ENCODE measurements at places on chromosomes 7 and 10.
A peak's percentile ranks its signal among the peaks of the same experiment; 100 is the strongest.

DNA sequence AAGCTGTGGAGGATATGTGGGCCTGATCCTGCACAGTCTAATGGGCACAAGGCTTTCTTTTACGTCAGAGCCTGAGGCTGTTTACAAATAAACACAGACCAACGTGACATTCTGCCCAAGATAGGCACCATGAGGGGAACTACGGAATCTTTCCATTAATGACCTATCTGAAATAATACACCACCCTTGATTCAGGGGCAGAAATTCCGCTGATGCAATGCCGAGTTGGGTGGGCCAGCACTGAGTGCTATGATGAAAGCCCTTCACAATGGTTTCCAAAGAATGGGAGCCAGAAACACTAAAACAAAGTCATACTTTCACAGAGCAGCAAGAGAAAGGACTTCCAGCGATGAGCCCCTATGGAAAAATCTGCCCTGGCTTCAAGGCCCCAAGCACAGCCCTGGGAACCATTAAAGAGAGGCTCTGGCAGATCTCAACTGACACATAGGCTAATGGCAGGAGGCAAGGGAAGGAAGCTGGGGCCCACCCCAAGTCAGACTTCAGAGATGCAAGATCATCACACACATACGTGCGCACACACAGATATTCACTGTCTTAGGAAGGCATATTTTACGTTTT is 72.2 kb upstream of the DLX6 start:
- DNase-seq: no peak

DNA sequence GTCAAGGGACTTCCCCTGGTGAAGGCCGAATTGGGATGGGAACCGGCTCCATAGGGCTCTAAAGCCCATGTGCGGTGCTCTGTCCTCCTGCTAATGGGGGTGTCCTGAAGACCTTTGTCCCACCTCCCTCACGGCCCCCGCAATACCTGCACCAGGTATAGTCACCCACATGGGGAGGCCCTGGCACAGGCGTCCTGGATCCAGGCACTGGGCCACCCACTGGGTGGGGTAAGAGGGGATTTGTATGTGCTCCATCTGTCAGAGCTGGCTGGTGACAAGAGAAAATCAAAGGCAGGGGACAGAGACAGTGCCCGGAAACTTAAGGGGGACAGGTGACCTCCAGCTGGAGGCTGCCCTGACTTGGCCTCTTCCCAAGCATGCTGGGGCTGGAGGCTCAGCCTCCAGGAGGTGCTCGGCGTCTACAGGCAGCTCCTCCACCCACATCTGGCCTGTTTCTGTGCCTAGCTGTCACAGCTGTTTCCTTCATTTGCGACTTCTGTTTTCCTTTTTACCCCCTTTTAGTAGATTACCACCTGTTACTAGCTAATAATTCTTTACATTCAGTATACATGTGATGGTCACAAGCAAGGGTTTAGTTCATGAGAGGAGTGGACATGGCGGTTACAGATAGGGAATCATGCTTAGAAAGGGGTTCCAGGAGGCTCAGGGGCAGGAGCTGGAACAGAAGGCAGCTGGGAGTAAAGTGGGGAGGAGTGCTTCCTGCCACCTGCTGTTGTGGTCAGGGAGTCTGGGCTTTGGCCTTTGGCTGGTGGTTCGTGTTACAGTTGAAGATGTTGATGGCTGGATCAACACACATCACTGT is 2.3 kb upstream of the CUZD1 start:
- no peak for DNase-seq

DNA sequence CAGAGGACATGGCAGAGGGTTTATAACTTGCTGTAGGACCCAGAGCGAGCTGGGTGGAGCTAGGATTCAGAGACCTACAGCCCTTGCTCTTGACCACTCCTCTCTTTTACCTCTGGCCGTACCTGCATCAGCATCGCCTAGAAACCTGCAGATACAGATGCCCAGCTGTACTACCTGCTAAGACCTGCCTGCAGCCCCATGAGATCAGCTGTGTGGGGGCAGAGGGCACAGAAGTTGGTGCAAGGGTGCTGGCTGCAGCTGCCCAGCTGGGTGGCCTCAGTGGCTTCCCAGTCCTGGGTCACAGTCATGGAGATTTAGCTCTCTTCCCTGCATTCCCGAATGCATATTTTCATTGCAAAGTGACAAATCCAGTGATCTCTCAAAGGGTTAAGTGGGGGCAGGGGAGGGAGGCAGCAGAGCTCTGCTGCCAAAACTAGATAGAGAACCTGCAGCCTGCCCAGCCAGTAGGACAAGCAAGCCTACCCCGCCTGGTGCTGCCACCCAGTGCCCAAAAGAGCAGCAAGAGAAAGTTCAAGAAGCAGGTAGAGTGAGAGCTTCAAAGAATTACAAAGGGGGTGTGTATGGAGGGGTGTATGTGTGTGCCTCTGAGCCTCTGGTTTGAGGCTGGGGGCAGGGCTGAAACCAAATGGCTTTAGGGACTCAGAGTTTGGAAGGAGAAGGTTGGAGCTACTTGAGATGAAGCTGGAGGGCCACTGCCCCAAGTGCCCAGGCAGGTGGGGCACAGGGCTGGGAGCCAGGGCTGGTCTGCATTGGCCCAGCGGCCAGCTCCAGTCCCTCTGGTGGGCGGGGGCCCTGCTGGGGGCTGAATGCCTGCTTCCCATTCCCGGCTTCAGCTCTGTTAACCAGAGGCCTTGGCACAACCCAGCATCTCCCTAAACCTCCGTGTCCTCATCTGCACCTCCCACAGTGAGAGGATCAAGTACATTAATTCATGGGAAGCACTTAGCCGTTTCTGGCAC is 6.9 kb downstream of the FAM241B start:
- no peak for DNase-seq

GRCh38 chr10:60123668-60124067 is 217.3 kb upstream of the CCDC6 start:
- no peak for DNase-seq

DNA sequence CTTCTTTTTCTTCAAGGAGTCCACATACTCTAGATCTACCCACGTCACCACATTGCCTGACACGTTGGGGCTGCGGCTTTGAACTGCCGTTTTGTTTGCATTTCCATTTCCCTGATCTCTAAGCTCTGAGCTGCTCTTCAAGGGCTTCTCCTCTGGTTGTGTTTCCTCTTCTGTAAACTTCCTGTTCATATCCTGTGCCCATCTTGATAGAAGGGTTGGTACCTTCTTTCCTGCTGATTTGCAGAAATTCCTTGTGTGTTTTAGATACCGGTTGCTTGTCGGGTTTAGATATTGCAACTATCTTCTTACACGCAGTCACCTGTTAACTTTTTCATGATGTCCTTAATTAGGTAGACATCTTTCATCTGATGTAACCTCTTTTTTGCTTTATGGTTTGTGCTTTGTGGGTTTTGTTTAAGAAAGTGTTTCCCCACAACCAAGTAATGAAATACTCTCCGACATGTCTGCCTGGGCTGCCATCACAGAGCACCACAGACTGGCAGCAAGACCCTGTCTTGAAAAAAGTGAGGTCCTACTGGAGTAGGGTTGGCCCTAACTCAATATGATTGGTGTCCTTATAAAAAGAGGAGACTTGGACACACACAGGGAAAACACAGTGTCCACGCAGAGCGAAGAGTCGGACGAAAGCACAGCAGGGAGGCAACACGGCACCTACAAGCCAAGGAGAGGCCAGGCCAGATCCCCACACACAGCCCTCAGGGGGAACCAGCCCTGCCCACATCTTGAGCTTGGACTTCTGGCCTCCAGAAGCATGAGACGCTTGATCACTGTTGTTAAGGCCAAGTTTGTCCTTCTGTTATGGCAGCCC is 99.1 kb upstream of the PDGFA start:
- DNase-seq: peak; percentile 35

GRCh38 chr10:115965376-115965775 is 307.6 kb downstream of the GFRA1 start:
- DNase-seq: no peak

DNA sequence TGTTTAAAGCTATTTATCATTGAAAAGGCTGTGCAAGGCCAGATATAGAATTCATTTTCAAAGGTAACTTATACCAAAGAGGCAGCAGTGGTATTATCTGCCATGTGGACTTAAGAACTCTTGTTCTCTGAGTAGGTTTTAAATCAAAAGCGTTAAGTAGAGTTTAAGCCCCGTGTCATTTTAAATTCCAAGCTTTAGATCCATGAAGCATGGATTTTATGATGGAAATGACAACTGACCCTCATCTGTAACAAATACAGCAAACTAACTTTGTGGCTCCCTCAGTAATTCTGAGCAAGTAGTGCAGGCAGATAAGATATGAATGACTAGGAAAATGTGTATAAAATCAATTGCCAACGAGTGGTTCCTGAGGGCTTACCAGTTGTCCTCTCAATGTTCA is 247.0 kb downstream of the WDR11 start:
- no peak for DNase-seq

DNA sequence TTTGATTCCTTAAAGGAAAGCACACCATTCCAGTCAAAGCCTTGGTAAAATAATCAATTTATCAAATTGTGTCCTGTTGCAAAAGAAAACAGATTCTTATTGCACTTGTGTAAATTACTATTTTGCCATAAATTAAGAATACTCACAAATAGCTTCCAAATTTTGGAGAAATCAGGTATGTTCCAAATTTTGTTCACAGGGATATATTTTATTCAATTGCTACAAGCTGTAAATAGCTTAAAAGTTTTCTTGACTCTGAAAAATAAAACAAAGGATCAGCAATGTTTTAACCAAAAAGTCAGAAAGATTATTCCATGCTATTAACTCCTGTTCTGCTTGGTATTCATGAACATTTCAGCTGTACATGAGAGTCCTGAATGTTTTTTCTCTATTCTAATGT is 47.4 kb upstream of the CHST3 start:
- no peak for DNase-seq

- no peak for DNase-seq
These were observed 25.7 kb downstream of the CAMK1D start for GRCh38 chr10:12375076-12375504.

GRCh38 chr7:156754201-156754600 is 113.6 kb downstream of the RNF32 start:
- no peak for DNase-seq

- peak; percentile 69 for DNase-seq
These were observed 802 bp upstream of the CDK6 start for GRCh38 chr7:92837000-92837749.

DNA sequence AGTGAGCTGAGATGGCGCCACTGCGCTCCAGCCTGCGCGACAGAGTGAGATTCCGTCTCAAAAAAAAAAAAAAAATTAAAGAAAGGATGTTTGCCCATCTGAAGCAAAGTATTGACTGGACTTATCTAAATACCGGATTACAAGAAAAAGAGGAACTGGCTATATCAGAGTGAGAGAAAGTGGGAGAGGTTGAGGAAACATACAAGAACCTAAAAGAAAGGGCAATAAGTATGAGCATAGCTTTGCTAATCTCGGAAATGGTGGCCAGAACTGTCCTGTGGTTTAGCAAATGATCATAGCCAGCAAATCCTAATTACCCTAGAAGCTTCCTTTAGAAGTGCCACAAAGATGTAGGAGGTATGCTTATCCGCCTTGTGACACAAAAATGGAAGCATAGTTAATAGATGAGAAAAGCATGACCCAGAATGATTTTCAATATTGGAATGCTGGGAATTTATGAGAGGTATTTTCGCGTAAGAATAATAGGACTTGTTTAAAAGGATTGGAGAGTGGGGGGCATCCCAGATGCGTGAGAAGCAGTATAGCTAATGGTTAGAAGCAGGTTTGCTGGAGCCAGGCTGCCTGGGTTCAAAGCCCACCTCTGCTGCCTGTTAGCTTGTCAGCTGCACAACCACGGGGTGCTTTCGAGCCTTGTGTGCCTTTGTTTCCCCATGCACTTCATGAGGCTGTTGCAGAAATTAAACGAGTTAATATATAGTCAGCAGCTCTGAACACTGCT is 1.2 kb upstream of the GTPBP4 start:
- DNase-seq: peak; percentile 11

DNA sequence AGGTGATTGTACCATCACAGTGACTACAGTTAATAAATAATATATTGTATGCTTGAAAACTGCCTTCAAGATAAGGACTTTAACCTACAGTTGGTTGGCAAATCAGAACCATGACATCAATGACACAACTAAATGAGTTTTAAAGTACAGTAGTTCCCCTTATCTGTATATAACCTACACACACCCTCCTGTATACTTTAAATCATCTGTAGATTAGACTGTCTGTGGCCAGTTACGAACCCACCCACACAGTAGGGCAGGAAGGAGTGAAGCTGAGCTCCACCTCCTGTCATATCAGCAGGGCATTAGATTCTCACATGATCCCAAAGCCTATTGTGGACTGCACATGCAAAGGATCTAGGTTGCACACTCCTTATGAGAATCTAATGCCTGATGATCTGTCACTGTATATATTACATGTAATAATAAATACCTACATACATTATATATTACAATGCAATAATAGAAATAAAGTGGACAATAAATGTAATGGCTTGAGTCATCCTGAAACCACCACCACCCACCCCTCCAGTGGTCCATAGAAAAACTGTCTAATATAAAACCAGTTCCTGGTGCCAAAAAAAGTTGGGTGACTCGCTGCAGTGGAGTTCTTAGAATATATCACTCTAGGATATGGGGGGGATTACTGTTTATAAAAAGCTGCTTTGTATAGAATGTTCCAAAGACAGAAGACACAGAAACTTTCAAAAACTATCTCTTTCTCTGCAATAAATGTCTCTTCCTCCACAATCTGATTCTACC is 5.6 kb downstream of the TPK1 start:
- no peak for DNase-seq

DNA sequence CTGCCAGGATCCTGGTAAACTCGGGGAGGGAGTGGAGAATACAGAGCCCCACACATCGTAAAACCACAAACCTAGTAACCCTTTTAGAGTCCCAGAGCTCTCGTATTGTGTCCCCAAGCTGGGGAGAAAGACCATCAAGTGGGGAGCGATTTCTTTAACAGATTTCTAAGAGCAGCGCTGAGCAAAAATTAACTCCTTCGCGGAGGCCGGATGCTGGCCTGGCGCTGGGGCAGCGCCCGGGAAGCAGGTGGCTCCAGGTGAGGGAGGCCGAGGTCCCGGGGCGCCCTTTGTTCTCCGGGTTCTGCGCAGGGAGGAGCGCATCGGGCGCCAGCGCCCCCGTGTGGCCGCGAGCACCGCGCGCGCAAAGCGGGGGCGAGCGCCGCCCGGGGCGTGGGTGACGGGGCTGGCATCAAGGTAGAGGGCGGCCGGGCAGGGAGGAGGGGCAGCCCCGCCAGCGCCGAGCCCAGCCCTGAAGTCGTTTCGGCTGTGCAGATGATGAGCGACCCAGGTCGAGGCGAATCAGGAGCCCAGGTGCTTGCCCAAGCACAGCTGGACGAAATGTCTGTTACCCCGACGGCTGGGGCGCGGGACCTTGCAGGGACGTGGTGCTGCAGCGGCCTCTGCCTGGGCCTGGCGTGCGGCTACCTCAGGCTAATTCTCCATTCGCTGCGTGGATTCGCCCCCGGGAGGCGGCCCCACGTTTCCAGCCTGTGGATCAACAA is 10.4 kb upstream of the FGFR2 start:
- no peak for DNase-seq

- DNase-seq: no peak
These were observed 51.4 kb upstream of the EGFR start for GRCh38 chr7:54967377-54967776.
